NCI-H187 treated with DMSO at 0.1 percent for 48 hours (cell line): ENCODE measurements at places on chromosomes 13 and 19.

DNA sequence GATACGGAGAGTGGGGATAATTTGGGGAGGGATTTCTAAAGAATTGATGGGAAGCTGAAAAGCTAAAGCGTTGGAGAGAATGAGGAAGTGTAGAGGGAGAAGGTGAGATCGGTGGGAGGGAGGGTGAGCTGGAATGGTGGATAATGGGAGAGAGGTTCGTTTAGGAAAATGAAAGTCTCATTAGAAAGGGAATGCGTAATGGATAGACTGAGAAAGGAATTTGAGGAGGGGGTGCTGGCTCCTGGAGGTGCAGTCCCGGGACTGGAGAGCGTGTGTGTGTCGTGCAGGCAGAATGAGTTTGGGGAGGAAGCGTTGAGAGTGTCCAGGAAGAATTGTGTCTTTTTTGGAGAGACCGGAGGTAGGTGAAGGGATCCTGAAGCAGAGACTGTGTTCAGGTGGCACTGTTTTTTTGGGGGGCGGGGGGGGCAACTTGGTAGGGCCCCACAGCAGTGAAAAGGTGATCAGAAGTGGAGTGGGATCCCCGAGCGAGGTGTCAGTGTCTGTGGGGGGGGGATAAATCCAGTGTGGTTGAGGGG lies 1.4 kb downstream of the ACTN4 start:
- no peak for DNase-seq

DNA sequence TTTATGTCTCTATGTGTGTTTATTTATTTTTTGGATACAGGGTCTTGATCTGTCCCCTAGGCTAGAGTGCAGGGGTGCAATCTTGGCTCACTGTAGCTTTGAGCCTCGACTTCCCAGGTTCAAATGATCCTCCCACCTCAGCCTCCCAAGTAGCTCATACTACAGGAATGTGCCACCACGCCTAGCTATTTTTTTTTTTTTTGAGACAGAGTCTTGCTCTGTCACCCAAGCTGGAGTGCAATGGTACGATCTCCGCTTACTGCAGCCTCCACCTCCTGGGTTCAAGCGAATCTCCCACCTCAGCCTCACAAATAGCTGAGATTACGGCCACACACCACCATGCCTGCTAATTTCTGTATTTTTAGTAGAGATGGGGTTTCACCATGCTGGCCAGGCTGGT lies 5.0 kb upstream of the ANGPTL4 start:
- DNase-seq, result no peak

DNA sequence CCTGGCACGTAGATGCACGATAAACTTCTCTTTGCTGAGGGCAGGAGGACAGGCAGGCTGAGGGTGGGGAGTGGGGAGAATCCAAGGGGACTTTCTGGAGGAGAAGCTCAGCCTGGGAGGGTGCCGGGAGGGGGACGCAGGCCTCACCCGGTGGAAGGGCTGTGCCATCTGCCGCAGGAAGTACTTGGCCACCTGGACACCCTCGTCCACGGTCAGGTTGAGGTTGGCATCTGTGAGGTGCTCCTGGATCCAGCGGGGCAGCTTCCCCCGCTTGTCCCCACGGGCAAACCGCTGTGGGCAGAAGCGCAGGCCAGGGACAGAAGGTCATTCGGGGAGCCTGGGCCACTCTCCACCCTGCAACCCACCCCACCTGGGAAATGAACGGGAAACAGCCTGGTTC lies 11.5 kb downstream of the KLC3 start:
- no peak for DNase-seq

- DNase-seq, result no peak
Measured at GRCh38 chr13:44306371-44307192, 67.0 kb upstream of the SERP2 start.

DNA sequence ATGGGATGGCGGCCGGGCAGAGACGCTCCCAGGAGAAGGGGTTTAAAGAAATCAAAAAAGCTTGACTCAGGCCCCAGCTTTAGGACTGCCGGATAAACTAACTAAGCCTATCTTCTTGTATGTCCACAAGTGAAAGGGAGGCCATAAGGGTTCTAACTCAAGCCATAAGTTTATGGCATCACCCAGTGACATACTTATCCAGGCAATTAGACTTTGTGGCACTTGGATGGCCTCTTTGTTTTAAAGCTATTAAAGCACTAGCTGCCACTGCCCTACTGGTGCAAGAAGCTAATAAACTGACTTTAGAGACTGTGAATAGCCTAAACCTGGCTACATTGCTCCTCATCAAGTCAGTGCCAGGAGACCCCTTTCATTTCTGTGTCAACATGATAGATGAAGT lies 102.0 kb downstream of the ZNF429 start:
- no peak for DNase-seq
